Right cardiac atrium (tissue), 5 donors: ENCODE measurements at places on chromosomes 1 and 21.

DNA sequence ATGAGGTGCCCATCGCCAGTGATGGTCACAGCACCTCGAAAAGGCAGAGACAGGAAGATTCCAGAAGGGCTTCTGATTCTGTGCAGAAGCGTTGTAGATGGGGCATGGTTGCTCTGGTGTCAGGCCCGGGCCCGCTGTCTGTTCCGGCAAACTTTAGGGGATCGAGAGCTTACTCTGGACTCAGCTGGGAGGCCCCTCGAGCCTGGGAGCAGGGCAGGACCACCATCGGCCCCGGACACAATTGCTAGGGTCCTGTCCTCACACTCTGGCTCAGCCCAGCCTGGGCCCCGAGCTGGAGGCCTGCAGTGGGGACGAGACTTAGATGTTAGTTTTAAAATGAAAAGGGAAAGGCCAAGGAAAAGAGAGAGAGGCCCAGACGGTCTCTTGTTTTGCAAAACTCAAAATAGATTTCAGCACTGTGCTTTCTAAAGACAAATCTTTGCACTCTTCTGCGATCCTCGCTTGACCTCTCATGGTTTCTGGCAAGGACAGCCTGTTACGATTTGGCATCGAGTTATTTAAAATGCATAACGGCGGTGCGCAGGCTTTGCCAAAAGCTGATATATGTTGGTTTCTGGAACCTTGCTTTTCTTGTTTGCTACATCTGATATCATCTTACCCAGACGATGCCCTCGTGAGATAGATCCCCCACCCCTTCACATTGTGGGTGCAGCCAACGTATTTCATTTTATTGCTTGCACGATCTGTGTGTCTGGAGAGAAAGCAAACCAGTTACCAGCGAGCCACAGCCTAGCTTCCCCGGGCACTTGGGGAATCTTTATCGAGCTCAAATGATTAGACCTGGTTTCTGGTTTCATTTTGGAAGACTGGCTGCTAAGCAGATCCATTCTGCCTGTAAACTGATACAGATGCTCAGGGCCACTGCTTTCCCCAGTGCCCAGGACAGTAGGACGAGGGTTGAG, 58.0 kb downstream of the PRDM16 start:
- DNase-seq: no peak

DNA sequence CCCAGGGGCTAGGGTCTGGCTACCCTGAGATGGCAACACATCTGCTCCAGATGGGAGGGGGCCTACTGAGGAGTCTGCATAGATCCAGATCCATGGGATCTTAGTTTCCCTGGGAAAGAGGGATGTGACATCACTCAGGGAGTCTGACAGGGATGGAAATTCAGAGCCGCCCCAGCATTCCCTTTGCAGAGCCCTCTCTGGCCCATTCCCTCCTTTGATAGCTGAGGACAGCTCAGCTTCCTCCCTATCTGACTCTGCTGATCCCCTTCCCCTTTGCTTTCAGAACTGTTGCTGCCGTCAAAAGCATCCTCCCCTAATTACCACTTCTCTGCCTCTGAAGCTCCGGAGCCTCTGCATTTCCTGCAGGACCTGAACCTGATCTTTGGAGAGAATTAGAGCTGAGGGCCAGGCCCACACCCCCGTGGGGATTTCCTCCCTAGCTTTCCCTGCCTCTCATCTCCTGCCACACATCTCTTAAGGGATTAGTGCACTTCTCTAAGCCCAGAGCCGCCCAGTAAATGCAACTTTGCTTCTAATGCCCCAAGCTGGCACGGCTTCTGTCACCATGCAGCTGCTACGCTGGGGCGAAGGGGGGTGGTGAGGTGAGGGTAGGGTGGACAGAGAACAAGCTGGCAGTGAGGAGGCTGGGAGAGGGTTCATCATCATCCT, 9.5 kb upstream of the ASCL5 start:
- no peak for DNase-seq

DNA sequence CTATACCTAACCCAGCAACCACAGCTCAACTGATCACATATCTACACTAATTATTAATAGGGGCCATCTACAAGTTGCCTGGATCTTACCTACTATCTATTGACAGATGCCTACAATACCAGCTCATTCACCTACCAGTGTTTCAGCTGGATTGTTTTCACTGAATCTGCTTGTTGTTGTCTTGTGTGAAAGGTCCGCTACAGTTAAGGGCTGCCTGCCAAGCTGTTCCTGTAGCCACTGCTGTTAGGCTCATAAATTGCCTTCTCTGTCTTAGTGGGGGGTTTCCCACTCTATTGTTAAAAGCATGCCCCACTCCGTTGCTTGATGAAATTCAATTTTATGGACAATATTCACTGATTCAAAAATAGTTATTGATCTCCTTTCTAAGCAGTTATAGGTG, 199.7 kb upstream of the TMPRSS15 start:
- no peak for DNase-seq

DNA sequence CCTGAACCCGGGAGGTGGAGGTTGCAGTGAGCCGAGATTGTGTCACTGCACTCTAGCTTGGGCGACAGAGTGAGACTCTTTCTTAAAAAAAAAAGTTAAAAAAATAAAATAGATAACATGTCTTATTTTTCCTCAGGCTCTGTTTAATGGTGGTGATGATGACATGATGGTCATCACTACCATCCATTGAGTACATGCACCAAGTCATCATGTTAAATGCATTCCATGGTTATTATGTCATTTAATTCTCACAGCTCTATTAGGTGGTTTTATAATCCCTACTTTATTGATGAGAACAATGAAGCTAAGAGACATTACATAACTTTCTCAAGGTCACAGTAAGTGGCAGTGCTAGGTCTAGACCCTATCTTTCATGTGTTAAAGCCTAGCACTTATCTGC, 34.4 kb upstream of the MAB21L3 start:
- DNase-seq: no peak
